ENCODE measurements at places on chromosomes 1 and 21.
A peak's percentile ranks its signal among the peaks of the same experiment; 100 is the strongest.

GRCh38 chr1:46569116-46569515 lies 17.7 kb upstream of the KNCN start:
- DNase-seq: no peak

DNA sequence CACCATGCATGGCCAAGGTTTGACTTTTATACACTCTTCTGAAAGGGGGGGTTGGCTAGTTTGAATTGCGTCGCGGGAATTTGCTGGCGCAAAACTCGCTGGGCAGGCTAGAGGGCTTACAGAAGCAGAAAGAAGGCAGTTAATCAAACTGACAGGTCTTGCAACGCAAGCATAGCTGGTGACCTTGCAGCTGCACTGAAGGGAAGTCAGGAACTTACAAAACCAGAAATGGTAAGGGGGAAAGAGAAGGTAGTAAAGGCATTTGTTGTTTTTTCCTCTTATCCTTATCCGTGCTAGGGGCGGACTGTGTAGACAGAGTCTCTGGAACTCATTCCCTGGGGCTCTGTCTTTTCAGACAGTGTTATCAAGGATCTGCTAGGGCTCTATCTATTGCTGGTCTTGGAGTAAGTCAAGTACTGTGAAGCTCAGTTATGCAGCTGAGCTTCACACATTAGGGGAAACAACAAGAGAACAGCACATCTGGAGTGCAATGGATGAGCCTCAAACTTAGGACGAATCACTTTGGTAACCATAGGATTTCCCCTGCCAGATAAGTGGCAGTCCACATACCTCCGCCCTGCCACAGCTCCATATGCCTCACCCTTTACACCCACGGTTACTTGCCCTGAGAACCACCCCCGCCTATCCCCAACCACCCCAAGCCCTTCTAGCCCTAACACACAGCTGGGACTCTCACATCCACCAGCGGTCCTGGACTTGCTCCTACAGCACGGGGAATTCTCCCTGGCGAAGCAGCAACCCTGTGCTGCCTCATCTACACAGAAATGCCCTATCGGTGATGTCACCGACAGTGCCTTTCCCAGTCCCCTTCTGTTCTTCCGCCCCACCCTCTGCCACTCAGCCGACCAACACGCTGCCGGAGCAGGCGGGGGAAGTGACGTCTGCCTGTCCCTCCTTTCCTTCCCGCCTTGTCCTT lies 251.4 kb downstream of the FAM72C start:
- peak; percentile 2 for DNase-seq

GRCh38 chr1:161486806-161487741 lies 18.2 kb upstream of the FCGR2A start:
- DNase-seq: peak; percentile 38

GRCh38 chr21:18499761-18500376 lies 96.3 kb upstream of the TMPRSS15 start:
- DNase-seq: peak; percentile 37

GRCh38 chr1:59180735-59181134 lies 116.2 kb upstream of the FGGY start:
- DNase-seq: no peak

- no peak for DNase-seq
Observed at GRCh38 chr1:178660461-178660860, 64.6 kb upstream of the RALGPS2 start.

- no peak for DNase-seq
Observed at GRCh38 chr1:84774669-84775534, 84.6 kb upstream of the SSX2IP start.

DNA sequence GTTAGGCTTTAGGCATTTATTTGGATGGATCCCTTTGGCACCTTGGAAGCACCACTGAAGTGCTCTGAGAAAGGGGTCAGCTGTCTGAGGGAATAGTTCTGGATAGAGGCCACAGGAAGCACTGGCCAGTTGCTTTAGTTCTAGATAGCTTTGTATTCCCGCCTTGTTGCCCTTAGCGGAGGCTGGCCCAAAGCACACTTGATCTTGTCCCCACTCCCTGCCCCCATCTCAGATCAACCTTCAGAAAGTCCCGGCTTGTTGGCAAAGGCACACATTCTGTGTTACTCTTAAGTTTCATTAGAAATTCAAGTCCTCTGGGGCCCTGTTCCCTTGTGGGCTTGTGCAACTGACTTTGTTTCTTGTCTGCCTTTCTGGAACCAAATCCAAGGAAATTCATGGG lies 15.2 kb upstream of the NBL1 start:
- DNase-seq: no peak

- no peak for DNase-seq
Observed at GRCh38 chr1:27106561-27107323, 48.2 kb downstream of the SLC9A1 start.

DNA sequence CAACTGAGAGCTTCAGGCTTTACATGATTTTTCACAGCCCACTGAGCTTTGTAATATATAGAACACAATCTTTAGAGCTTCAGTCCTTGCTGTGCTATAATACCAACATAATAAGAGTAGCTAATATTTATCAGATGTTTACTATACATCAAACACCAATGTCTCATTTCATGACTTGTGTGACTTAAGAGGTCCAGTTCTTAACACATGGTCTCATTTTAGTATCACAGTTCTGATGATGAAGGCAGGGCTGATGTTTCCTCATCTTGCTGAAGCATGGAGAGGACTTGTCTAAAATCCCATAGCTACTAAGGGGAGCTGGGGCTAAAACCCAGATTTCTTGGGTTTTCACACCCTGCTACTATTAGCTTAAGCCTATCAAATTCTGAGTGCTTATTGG lies 5.5 kb downstream of the MTR start:
- DNase-seq: no peak

GRCh38 chr1:103942029-103942428 lies 192.3 kb downstream of the AMY1C start:
- DNase-seq: no peak

- peak; percentile 54 for DNase-seq
Observed at GRCh38 chr1:209672705-209673630, 2.2 kb upstream of the G0S2 start.

GRCh38 chr1:172289448-172289847 lies 131.0 kb upstream of the C1orf105 start:
- DNase-seq: no peak

GRCh38 chr21:42041711-42042110 lies 29.4 kb upstream of the UMODL1 start:
- no peak for DNase-seq

GRCh38 chr1:6614929-6615785 lies 1.6 kb downstream of the PHF13 start:
- no peak for DNase-seq

GRCh38 chr1:64195081-64195395 lies 8.4 kb upstream of the UBE2U start:
- no peak for DNase-seq

DNA sequence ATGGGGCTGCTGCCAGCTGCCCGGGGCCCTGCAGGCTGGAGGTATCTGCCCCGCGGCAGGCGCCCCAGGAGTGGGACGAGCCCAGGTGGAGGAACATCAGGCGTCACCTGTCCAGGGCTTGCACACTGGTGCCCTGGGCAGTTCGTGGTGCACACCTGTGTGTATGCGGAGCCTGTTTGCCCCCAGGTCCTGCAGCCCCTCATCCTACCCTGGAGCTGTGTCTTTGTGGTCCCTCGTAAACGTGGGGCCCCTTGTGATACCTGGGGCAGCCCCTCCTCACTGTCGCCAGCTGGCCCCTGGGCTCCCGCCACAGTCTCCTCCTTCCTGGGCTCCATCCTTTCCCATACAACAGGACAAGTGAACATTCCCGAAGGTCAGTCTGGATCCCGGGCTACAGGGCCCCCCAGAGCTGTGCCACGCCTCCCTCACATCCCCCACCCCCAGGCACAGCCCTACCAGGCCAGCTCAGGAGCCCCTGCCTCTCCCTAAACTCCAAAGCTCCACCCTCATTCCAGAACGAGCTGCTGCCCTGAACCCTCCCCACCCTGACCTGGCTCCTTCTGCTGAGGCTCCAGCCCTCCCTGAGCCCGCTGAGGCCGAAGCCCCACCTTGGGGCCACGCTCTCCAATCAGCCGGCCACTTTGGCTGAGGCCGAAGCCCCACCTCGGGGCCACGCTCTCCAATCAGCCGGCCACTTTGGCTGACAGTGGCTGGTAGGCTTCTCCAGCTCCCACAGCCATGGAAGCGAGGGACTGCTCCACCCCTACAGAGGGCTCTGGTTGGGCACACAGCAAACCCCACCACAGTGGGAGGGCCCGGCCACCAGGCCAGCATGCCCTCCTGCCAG lies 42.6 kb downstream of the UBE2G2 start:
- DNase-seq: no peak

- no peak for DNase-seq
Observed at GRCh38 chr1:21503706-21504377, 5.4 kb upstream of the ALPL start.

GRCh38 chr1:59384443-59384842 lies 87.5 kb downstream of the FGGY start:
- DNase-seq: no peak
